ENCODE measurements at places on chromosomes 3 and 15.
A peak's percentile ranks its signal among the peaks of the same experiment; 100 is the strongest.

DNA sequence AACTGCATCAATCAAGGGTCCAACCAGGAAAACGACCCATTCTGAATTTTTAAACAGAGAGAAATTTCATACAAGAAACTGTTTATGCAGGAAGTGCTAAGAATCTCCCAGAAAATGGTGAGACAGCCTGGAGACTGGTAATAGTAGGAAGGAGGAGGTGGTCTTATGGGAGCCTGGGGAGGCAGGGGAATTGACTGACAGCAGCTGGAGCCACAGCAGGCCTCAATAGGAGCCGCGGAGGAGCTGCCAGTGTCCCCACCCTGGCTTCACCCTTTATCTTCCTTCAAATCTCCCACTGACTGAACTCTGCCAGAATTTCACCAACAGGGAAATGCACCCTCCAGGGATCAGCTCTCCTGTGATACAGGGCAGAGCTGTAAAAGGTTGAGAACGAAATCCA is 7.5 kb upstream of the C3orf80 start:
- DNase-seq: no peak

DNA sequence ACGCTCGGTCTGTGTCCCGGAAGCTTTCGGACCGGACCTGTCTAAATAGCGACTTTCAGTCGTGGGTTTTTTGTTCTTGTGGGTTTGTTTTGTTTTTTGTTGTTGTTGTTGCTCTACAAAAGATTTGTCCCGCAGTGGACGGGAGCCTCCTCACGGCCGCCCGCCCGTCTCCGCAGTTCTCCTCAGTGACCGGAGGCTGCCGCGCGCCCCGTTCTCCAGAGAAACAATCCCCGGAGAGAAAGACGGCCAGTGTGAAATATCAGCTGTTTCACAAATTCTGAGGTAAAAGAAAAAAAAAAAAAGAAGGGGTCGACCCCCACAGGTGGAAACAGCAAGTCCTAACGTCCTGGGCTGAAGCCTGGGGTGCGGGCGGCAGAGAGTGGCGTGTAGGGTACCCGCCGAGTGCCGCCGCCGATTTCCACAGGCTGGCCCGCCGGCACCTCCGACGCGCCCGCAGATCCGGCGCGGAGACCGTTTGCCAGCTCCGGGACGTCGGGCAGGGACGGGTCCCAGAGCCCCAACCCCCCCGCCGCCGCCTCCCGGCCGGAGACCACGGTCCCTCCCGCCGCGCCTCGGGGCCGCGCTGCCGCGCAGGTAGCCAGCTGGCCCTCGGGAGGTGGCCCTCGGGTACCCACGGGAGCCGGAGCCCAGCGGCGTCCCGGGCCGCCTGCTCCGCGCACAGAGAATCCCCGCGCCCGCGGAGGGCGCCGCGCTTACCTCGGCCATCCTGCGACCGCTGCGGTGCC is 478 bp downstream of the BNC1 start:
- no peak for DNase-seq

DNA sequence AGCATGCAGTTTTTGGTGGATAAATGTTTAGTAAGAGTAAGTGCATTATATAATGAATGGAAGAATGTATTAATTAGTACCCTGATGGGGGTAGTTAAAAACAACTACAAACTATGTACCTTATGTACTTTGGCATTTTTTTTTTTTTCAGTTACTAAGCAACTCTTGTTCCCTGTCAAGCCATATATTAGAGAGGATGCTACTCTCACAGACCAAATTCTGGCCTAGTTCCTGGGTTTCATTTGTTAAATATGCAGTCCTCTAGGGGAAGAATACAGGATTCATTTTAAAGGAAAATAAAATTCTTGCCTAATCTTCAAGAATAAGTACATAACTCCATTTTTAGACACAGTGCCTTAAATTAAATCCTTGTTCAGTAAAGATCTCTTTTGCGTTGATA is 16.9 kb downstream of the FAM98B start:
- no peak for DNase-seq

DNA sequence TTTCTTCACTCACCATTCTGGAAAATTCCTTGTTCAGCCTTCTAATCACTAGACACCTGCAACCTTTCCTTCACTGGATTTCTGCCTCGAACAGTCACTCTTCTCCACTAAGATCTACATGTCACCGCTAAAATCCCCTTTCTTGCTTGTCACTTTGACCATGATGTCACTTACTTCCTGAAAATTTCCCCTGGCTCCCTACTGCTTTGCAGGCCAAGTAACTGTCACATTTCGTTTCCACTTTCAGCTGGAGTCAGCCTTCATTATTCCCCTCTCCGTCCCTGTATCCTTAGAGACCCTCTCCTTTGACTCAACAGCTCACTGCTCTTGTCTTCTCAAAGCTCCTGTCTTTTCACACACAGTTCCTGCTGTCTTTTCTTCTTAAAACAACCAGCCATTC is 15.9 kb downstream of the CHL1 start:
- no peak for DNase-seq

DNA sequence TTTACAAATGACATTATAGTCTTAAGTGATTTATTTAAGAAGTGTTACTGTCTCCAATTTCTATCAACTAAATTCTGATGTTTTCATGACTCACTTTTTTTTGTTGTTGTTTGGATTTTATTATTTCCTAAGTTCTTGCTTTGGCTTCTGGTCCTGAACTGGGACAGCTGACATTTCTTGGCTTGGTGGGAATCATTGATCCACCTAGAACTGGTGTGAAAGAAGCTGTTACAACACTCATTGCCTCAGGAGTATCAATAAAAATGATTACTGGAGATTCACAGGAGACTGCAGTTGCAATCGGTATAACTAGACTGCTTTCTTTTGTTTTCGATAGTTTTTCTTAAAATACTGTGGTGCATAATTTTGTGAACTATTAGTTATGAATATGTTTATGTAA is 47.5 kb downstream of the ASTE1 start:
- no peak for DNase-seq

DNA sequence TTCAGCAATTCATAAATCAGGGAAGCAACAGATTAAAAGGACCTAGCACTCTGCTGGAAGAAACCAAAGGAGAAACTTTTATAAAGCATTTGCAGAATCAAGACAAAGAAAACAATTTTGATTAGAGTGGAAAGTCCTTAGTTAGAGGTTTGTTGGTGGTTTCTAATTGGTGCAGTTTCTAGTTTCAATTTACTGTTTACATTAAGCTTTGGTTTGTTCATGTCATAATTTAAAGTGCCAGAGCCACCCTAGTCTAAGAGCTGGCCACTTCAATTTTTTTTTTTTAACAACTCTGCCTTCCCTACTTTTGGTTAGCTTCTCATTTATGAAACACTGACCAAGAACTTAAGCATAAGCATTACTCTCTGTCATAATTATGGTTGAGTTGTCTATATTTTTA is 1428.2 kb upstream of the GBE1 start:
- no peak for DNase-seq

- DNase-seq: no peak
Measured at GRCh38 chr15:40047415-40048210, 8.6 kb upstream of the SRP14 start.

- DNase-seq: no peak
Measured at GRCh38 chr3:37968199-37968598, 22.4 kb upstream of the VILL start.

DNA sequence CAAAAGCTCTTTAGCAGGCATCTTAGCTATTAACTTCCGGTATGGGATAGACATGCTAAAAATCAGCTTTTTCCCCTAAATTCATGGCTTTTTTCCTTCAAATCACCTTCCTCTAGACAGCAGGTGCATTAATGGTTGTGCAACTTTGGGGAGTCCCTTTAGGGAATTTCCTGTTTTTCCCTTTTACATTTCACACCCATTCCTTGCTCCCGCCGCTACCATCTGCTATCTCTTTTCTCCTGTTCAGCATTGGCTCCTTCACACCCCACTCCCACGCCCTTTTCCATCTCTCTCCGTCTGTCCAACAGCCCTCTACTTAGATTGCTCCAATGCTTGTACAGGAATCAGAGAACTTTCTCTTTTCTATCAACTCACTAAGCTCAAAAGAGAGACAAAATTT is 43.4 kb downstream of the FEZF2 start:
- DNase-seq: no peak

GRCh38 chr15:47401427-47401826 is 315.9 kb upstream of the SEMA6D start:
- no peak for DNase-seq

DNA sequence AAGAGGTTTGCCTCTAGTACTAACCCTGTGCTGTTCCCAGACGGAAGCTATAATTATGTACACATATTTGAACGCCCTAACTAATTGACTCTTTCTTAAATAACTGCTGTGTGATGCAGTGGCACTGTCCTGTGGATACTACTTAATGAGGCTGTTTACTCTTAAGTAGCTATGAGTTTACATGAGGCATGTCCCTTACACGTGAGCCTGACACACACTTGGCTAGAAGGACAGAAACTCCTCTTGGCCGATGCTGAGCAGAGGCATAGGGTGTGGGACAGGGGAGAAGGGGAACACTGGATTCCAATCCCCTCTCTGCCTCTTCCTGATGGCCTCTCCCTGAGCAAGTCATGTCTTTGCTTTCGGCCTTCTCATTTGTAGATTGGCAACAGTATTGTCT is 21.9 kb downstream of the EHD4 start:
- no peak for DNase-seq

- no peak for DNase-seq
Measured at GRCh38 chr15:65957451-65957850, 88.2 kb downstream of the RAB11A start.

DNA sequence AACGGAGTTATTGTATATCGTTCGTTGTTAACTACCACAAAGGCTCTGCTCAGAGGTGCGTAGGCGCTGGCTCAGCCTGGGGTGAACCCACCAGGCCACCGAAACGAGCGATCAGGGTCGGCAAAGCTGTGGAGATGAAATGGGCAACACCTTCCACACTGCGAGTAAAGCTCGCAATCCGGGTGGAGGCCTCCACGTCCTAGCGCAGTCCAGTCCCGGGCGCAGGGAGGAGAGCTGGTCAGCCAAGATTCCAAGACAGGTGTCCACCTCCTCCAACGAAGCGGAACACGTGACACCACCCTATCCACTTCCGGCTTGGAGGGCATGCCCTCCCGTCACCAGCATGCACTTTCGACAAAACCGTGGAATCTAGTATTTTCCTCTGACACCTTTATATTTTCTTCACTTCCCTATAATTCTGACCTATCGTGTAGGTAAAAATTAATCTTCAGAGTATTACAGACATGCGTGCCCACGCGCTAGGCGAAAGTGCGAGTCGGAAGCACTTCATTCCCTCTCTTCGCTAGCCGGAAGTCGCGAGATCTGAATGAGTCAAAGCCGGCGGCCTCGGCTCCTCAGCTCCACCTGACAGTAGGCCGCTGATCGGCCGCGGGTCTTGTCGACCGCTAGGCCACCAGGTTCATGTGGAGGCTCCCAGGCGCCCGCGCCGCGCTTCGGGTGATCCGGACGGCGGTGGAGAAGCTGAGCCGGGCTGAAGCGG is at the start of gene PDE12:
Gene PDE12 (plus strand): TSS at position 537 of the 721 bp plus-strand sequence. CDS start 106 bp downstream, at position 643.
- DNase-seq: peak; percentile 70

DNA sequence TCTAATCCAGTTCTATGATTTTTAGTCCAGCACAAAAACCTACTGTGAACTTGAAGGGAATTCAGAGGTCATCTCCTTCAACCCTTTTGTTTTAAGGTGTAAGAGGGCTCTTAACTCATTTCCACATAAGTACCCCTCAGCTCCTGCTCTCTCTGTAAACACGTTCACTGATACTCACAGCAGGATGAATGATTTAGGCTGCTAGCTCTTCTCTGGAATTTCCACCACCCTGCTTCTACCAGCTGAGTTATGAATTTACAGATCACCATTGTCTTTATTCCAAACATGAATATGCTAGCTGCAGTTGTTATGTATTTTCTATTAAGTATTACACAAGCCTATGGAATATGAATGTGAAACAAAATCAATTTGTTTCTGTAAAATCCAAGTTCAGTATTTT is 101.3 kb upstream of the NANOGP8 start:
- DNase-seq: no peak

DNA sequence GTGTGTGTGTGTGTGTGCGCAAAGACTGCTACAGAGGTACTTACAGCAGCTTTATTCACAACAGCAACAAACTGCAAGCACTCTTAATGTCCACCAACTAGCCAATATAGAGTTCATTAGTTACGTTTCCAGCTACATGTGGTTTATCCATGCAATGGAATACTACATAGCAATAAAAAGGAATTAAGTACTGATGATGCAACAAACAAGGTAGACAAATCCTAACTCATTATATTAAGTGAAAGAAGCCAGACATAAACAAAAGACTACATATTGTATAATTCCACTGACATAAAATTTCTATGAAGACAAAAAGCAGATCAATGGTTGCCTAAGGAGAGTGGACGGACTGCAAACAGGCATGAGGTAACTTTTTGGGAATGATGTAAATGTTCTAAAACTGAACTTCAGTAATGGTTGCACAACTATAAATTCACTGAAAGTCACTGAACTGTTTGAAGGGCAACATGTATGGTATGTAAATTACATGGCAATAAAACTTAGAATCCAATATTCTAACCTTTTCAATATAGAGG is 433.7 kb downstream of the SHQ1 start:
- DNase-seq: no peak

DNA sequence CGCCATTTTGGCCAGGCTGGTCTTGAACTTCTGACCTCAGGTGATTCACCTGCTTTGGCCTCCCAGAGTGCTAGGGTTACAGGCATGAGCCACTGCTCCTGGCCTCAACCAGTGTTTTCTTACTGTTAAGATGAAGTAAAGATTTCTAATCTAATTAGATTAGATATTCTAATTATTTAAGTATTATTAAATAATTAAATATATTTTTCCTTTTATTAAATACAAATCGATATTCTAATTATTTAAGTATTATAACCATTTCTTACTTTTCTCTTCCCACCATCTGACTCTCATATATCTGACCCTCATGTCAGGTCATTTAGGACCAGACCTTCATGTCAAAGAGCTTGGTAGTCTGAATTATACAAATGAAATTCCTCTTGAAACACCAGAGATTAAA is 1291.9 kb upstream of the EPHA6 start:
- no peak for DNase-seq

DNA sequence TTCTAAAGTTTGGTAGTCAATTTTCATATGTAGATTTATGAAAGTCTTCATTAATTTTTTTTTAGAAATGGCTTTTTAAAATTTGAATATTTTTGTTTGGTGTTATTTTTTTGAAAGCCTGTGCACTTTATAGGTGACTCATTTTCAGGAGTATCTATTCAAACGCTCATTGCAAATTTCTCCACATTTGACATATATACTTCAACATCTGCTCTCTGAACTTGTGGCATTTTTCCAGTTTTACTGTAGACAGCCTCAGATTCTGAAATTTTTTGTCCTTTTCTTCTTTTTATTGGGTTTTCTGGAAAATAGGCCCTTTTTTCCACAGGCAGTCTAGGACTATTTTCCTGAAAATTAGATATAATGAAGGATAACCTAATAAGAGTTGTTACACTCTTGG is 396.6 kb downstream of the RBMS3 start:
- DNase-seq: no peak
